ENCODE measurements at places on chromosomes 5 and 9.

DNA sequence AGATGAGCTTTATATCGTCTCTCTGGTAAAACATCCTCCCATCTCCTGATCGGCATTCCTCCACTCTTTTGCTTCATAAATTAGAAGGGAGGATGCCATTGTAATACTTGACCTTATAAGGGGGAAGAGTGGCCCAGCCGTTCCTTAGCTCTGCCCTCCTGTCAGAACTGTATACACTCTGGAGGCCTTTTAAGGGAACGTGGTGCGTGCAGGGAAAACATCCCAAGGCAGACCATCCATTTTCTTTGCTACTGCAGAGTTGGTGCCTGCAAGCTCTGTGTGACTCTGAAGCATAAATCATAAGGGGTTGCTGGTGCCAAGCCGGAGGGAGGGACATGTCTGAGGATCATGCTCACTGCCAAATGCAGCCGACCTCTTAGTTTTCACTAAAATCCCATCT is 90.4 kb downstream of the PGM5 start:
- DNase-seq, result no peak

DNA sequence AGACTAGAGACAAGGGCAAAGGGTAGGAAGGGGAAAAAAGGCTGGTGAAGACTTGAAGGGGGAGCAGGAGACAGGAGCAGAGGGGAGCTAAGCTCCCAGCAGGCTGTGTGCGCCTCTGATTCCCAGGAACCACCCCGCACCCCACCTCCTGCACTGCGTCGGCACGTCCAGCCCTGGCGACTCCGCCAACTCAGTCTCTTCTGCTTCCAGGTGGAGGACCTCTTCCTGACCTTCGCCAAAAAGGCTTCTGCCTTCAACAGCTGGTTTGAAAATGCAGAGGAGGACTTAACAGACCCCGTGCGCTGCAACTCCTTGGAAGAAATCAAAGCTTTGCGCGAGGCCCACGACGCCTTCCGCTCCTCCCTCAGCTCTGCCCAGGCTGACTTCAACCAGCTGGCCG is 30.5 kb downstream of the DYNC2I2 start:
- no peak for DNase-seq

DNA sequence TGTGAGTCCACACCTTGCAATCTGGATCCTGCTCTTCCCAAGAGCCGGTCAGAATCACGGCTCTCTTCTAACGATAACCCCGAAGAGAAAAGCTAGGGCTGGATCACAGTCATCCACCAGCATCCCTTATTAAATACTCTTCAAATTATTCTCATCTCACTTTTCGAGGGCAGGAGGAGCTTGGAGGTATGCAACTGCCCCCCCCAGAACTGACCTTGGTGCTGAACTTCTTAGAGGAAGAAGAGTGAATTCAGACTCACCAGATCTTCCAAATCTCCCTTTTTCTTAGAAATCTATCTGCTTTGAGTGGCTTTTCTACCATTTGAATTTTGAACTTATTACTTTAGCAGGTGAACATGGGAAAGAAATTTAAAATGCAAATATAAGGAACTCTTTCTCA is 75.7 kb downstream of the MED10 start:
- DNase-seq, result peak; percentile 2

DNA sequence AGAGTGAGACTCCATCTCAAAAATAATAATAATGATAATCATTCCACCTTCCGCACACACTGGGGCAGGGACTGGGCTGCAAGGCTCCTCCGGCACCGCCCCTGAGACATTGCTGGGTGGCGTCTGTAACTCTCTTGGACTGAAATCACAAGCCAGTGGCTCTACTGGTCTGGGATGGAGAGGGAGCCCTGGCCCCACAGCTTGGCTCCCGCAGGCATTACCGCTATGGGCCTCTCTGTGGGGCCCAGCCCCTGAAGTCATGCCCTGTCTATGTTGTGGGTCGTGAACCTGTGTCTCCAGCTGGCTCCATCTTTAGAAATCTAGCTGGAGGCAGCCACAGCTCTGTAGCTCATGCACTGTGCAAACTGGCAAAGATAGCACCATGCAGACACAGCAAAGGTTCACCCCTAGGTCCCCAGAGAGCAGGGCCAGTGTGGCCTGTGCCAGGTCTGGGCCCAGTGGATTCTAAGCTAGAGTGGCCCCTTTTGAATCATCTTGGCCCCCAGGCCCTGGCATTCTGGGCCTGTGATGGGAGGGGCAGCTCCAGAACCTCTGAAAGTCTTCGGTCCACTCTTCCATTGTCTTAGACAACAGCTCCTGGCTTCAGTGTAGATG is 36.1 kb upstream of the COL5A1 start:
- DNase-seq, result no peak

- no peak for DNase-seq
These were observed 52.6 kb downstream of the SAR1B start for GRCh38 chr5:134580001-134580460.

DNA sequence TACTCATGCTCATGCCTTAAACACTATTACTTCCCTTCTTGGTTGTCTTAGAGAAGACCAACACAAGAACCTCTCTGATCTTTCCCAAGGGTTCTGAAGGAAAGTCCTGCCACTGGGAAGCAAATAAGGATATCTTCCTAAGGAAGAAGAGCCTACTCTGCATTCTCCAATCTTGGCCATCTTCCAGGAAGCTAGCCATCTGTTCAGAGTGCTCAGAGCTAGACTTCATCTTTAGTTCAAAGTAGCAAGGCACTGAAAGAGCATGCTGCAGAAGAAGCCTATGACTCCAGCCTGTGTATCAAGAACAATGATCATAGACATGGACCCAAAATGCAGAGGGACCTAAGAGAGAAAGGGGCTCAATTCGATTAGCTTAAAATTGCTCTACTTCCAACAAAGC is 114.7 kb downstream of the KIAA0825 start:
- DNase-seq, result no peak

Data from fibroblast of skin of right biceps (primary cell).